ENCODE measurements at places on chromosomes 4 and X. TPM values are rescaled to one million over a fixed set of nuclear protein-coding genes. Genes with fewer than 3 reads are reported as not detected.

Gene TMSB15C
- 1.3 TPM for total RNA-seq

Gene CCSER1
- total RNA-seq, result not detected

Gene SLC38A5
- 39.8 TPM for total RNA-seq

Gene ZAR1
- total RNA-seq, result not detected

Gene MTTP
- not detected for total RNA-seq

Gene KLHL4
- total RNA-seq, result 19.2 TPM

Measured in mammary microvascular endothelial cell (primary cell).